RPMI7951 (cell line): ENCODE measurements at places on chromosomes 6 and 20. TPM values are rescaled to one million over a fixed set of nuclear protein-coding genes. Genes with fewer than 3 reads are reported as not detected.

The CHRNA4 gene
- not detected in 2 replicates for total RNA-seq

The PRICKLE4 gene
- total RNA-seq, result 0.12 and 0.88 TPM in 2 replicates

The COL12A1 gene
- total RNA-seq, result 25.9 and 28.7 TPM in 2 replicates

The ZC2HC1B gene
- total RNA-seq, result not detected in 2 replicates

The CTAGE9 gene
- not detected in 2 replicates for total RNA-seq

The OARD1 gene
- total RNA-seq, result 26.1 and 28.0 TPM in 2 replicates

The TOX2 gene
- total RNA-seq, result 24.7 and 25.4 TPM in 2 replicates

The TAGAP gene
- not detected in 2 replicates for total RNA-seq

- DNase-seq, result no peak
Measured at GRCh38 chr6:76166297-76166696, 93.8 kb upstream of the IMPG1 start.

GRCh38 chr6:89924231-89924630, 30.0 kb downstream of the GJA10 start:
- DNase-seq, result no peak

GRCh38 chr6:144776031-144776819, 491.1 kb downstream of the UTRN start:
- DNase-seq, result no peak

GRCh38 chr6:66740346-66740745, 1033.3 kb upstream of the EYS start:
- DNase-seq, result no peak

- DNase-seq, result no peak
Measured at GRCh38 chr6:106214531-106214930, 111.0 kb downstream of the ATG5 start.

DNA sequence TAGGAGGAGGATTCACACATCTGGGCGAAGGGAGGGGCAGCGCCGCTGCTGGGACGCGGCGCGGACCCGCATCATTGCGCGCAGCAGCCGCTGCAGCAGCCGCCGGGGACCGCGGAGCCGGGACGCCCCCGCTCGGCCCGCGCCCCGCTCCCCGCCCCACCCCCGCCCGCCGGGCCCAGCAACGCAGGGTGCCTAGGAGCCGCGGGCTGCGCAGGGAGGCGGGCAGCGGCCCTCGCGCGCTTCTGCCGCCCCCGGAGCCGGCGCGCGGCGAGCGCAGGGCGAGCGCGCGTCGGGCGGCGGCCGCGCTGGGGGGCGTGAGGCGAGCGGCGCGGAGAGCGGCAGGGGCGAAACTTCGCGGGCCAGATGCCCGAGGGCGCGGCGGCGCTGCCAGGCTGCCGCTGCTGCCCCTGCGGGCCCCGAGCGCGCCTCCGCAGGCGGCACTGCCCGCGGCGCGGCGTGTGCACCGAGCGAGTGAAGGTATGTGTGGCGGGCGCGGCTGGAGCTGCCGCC, at the start of gene NKAIN2:
Gene NKAIN2 (plus strand): TSS at position 362 of the 510 bp plus-strand sequence.
- DNase-seq, result no peak

- no peak for DNase-seq
Measured at GRCh38 chr20:36847710-36848040, 28.3 kb upstream of the TLDC2 start.

DNA sequence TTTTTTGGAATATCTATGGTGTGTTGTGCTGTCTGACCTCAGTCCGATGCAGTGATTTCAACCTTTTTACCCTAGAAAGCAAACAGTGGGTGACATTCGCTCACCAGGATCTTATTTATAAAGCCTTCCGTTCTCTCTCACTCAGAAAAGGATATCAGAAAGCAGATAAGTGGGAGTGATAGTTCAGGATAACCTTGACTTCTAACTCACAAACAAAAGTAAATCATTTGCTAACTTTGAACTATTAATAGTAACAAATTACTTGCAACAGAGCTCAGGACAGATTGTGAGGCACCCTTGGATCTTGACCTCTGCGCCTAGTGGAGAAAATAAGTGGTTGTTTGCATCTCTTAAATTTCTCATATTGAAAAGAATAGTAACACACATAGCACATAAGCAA, 637.1 kb upstream of the CITED2 start:
- DNase-seq, result no peak

DNA sequence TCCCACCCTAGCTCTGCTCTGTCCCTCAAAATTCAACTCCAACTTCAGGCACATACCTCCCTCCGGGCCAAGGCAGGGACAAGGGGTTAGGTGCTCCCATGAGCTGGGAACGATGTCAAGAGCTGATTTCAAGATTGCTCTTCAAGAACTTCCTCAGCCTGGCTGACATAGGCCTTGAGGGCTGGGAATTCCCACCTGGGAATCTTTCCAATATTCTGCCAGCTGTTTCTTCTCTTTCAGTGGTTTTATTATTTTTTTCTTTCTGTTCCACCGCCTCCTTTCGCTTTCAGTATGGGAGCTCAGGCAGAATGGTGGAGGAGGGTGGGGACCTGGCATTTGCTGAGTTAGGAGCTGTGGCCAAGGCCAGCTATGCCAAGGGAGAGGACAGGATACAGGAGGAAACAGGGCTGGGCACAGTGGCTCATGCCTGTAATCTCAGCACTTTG, 33.7 kb downstream of the SRSF3 start:
- peak; percentile 95 for DNase-seq

- DNase-seq, result no peak
Measured at GRCh38 chr6:141734071-141734840, 398.5 kb upstream of the GJE1 start.

DNA sequence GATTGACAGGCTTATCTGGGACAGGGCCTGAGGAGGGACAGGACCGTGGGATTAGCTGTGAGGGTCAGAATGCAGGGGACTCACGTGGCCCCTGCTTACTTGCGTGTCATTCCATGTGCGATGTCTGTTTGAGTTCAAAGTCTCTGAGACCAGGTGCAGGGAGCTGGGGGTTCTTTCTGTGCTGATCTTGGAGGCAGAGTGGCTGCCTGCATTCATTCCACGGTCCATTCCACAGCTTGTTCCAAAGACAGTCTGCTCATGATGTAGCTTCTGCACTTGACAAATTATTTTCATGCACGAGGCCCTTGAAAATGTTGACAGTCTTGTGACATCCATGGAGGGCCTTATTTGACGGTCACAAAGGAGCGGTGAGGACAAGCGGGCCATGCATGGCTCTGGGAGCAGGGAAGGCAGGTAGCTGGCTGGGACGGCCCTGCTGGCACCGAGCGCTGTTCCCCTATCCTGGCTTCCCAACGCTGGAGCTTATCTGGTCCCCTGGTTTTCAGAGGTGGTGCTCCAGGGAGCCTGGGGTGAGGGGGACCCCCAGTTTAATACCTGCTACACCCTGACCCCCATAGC, 156.3 kb upstream of the RNF24 start:
- DNase-seq, result no peak

- peak; percentile 73 for DNase-seq
Measured at GRCh38 chr6:157273756-157274470, 49.4 kb downstream of the TMEM242 start.

DNA sequence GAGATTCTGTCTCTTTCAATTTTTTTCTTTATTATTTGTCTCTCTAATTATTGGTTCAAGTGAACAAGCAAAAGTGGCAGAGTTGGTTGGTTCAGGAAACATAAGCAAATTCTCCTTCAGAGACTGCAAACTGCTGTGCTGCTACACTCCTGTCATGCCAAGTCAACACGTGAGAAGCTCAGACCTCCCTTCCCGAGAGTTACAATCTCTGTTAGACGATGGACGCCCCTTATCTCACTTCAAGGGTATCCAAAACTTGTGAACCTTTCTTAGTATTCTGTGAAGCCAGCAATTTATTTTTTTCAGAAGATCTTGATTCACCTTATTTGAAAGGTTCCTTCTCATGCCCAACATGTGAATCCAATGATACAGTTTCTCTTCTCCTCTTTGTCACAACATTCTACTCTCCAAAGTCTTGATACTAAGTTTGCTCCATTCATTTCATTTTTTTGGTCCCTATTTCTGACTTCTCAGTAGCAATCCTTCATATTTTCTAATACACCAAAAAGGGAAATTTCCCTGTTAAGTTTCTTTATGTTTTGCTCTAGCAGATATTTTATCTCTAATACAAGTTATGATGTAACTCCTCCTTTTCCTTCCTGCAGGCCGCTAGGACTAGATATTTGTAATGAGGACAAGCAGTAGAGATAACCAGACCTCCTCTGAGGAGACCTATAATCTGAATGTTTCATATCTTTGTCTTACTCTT, 448.8 kb upstream of the CITED2 start:
- no peak for DNase-seq

DNA sequence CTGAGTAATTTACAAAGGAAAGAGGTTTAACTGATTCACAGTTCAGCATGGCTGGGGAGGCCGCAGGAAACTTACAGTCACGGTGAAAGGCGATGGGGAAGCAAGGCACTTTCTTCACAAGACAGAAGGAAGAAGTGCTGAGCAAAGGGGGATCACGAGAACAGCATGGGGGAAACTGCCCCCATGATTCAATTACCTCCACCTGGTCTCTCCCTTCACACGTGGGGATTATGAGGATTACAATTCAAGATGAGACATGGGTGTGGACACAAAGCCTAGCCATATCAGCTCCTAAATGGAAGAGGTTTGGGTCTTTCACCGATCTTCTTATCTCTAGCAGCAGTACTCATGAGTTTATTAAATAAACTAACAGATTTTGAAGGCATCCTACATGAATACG, 152.9 kb upstream of the RUNX2 start:
- DNase-seq, result no peak

DNA sequence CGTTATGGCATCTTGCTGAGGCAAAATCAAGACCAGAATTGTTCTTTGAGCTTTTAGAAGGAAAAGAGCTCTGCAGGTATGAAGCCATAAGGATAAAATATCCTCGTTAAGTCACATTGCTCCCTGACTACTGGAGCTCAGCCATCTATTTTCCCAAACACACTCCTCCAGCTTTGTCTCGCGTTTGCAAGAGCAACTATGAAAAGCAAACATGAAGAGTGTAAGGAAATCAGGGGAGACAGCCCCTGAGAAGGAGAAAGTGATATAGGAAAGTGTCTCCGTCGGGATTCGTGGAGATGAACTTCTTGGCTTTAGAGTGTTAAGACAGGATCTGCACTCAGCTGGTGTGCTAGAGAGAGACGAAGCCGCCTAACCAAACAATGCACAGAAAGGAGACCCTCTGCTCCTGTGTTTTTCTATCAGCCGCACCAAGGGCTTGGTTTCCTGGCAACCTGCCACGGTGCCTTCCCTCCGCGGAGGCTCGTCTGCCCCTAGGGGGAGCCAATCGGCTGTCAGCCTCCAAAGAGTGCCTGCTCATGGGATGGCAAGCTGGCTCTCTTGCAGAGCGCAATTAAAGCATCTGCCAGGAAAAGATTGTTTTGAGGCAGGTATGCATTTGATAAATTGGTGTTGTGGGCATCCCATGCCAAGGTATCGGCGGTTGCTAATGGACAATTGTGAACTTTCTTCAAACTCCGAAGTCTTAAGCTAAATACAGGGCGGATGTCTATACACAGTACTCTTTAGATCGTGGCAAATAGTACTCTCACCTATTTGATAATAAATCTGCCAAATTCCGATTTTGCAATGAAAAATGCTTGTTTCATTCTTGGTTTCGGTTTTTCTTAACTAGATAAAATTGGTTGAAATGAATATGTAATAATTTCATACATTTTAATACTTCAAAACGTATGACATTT, 603.2 kb downstream of the RNF144B start:
- peak; percentile 13 for DNase-seq

DNA sequence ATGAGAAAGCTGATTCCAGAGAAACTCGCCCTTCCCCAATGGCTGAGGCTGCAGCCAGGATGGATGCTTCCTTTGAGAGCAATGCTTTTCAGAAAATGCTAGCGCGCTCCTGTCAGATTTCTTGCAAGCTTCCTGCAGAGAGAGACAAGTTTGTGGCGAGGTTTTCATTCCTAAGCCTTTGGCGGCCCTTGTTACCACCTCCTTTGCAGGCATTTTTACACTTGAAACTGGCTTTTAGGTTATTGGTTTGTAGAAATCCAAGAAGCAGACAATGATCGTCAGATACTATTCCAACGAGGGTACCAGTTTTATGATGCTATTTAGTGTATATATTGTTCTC, 1.1 kb downstream of the FNDC1 start:
- DNase-seq, result no peak

DNA sequence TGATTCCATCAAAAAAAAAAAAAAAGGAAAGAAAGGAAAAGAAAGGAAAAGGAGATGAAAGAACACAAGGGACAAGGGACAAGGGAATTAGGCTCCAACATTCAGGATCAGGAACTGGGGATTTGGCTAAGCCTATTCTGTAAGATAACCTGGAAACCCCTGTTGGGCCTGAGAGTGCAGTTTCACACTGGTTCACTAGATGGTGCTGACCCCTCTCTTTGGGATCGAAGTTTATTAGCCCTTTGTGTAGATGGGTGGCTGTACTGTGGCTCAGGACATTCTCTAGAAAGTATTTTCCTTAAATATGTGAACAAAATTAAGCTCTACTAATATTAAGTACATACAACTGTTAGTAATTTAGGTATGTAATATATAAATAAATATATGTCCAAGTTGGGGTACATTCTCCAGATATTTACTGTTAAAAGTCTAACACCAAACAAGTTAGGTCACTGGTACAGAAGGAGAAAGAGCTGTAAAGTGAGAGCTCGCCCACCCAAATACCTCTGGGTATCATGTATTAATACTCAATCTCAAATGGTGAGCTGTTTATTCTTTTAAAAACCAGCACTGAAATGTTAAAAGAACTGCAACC, 6.3 kb downstream of the OR2A4 start:
- DNase-seq, result peak; percentile 75

DNA sequence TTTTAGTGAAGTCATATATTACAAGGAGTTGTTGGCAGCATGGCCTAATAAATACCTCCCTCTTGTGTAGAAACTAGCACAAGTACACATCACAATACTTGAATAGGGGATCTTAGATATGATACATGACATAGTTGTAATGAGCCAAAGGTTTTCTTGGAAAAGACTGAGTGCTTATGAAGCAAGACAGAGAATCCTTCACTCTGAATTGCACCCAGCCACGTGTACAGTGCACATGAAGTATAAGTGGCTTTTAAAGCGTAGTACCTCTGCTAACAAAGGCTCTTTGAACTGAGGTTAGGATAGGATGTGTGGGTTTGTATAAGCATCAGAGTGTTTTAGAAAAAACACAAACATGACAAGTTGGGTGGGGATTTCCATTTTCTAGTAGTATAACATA, 145.5 kb upstream of the STMND1 start:
- peak; percentile 33 for DNase-seq

- DNase-seq, result no peak
Measured at GRCh38 chr6:47520282-47520681, 42.7 kb downstream of the CD2AP start.
